Karpas-422 (cell line): ENCODE measurements at places on chromosomes 16 and 17.

GRCh38 chr16:82834151-82834815 is 207.5 kb downstream of the CDH13 start:
- DNase-seq: peak; percentile 54

DNA sequence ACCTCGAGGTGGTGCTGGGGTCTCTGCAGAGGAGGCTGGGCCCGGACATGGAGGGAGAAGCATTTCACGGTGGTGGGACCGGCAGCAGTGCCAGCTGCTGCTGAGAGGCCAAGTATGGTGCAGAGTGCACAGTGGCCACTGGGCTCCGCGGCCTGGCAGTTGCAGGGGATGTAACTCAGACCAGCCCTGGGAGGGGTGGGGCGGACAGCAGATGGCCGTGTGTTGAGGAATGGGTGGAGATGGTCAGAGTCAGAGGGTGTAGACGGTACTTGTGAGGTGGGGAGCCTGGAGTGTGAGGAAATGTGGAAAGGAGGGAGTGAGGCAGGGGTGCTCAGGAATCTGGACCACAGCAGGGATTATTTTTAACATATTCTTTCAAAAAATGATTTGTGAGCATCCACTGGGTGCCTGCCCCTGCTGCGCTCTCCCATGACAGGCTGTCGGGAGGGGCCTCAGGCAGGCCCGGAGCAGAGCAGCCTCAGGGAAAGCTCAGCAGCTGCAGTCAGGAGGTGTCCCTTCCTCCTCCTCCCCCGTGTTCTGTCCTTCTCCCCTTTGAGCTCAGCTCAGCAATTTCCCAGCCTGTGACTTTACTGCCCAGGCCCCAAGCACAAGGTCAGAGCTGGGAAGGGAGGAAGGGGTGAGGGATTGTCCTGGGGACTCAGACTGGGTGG is 113.1 kb downstream of the RAP1GAP2 start:
- peak; percentile 36 for DNase-seq

DNA sequence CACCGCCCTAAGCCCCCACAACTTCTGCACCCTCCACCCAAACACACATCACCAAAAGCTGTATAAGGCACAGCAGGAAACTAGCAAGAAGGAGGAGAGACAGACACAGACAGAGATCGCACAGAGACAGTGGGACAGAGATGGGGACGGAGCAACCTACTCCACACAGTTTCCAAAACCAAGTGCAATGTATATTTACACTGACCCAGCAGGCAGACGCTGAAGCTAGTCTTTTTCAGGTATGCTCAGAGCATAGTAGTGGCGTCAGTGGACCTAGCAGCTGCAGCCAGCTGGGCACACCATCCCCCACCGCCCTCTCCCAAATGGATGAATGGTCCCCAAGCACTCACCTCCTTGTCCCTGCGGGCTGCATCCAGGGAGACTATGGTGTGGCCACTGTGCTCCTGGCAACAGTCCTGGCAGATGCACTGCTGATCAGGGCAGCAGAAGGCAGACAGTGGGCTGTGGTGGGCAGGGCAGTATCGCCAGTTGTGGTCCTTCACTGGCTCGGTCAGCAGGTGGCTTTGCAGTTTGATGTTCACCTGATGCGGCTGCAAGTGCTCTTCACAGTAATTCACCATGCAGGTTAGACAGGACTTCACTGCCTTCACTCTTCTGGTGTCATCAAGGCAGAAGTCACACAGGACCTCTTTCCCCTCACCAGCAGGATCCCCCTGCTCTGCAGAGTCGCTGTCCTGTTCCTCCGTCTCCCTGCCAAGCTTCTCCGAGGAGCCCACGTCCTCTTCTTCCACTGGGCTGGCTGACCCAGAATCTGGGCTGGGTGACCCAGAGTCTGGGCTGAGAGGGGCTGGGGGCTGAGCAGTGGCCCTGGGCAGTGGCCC is 31.5 kb upstream of the FBXW10B start:
- no peak for DNase-seq

DNA sequence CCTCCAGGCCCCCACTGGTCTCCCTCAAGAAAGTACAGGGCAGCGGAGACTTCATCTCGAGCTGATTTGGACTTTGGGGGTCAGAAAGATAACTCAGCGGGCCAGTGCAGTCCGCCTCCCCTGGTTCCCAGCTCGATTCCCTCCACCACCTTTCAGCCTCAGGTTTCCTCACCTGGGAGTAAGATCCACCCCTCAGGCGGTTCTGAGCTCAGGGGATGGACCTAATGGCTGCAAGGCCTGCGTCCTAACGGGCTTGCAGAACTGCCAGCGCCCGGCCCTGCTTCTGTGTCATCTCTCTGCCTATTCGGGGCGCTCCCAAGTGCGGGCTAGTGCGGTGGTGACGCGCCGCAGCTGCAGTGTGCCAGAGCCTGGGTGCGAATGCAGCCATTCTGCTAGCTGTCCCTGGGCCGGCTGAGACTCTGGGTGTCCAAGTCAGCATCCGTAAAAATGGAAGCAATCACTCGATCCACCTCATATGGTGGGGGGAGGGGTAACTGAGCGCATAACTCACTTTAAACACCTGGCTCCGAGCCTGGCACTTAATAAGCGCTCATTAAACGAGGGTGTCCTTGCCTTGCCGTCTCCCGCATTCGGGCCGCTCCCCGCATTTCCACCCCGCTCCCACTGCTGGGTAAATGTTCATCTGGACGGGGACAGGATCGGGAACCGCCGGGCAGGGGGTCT is 129.6 kb upstream of the LHX1 start:
- DNase-seq: no peak

DNA sequence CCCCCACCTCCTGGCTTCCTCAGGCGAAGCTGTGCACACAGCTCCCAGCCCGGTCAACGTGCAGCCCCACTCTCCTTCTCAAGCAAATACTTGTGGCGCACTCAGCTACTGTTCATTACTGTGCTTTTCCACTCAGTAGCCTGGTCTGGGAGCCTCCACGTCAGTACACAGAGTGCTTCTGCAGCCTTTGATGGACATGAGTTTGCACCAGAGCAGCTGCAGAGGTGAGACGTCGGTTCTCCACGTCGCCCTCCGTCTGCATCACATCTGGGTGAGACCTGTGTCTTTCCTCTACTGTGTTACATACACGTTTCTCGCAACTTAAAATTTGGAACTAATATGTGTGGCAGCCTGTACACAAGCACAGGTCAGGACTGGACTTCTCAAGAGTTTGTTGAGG is 334.3 kb downstream of the C16orf95 start:
- DNase-seq: no peak

DNA sequence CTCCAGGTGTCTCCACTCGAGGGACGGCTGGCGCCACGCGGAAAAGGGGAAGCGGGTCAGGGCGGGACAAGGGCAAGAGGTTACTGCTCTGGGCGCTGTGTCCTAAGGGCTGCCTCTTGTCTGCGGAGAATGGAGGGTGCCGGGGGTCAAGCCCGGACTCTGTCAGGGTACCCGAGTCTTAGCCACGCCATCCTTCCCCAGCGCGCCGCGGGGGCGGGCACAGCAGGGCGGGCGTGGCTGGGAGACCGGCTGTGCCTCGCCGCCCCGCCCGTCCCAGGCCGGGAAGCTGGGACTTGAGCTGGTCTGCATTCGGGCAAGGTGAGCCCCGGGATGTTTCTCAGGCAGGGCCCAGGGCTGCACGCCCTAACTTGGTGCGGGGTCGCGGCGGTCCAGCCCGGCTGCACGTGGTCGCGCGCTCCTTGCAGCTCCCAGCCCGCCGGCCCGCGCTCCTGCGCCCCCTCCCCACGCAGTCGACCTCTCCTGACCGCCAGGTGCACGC is 6.2 kb upstream of the ACTG1 start:
- no peak for DNase-seq

- DNase-seq: no peak
Observed at GRCh38 chr17:2853283-2854142, 57.3 kb downstream of the RAP1GAP2 start.

GRCh38 chr17:61402978-61403800 is 3.5 kb downstream of the TBX2 start:
- no peak for DNase-seq

DNA sequence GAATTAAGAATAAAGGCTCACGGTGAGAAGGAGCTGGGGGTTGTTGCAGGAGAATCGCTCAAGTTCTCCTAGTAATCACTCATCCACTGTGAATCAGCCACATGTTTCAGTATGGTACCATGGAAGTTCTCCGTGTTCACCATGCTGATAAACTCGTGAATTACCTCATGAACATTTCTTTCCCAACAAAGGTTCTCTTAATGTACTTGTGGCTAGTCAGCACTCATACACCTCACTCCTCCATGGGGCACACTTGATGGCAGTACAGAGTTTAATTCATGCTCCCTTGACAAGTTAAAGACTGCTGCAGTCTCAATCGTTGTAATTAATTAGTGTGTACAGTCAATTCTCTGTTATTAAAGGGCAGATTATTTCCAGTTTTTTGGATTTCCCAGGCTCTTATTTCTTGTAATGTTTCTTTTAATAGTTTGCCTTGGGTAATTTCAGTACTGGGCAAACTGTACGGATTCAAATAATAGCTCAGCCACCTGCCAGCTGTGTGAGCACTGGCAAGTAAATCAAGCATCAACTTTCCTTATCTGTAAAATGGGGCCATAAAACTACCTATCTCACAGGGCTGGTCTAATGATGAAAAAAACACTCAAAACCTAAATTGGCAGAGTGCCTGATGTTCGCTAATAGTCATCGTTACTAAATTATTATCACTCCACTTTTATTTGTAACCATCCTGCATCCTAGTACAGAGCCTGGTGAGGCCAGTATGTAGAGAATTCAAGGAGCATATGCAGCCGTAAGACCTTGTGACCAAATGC is 6.1 kb downstream of the GOT2 start:
- DNase-seq: no peak

DNA sequence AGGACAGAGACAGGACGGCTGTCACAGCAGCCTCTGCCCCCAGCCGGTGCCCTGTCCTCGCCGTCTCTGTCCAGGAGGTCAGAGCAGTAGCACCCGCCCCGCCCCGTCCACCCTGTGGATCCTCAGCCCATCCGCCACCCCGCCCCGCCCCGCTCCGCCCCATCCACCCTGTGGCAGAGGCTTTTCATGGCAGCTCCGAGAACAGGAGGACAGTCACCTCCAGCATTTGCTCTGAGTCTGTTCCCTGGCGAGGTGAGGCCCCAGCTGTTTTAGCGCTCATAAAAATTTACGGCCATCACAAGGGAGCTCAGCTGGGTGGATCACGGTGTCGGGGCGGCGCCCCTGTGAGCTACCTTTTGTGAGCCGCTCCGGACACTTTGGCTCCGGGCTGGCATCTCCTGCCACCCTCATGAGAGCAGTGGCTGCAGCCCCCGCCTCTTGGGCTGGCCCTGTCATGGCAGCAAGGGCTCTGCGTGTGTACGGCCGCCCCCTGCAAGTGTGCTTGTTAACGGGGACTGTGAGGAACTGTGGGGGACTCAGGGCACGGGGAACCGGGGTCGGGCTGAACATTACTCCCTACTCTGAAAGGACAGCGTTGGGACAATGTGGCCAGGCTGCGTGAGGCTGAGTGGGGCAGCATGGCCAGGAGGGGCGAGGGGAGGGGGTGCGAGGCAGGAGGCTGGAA is 32.3 kb upstream of the GNG13 start:
- DNase-seq: no peak

- peak; percentile 83 for DNase-seq
Observed at GRCh38 chr17:82358465-82359350, at the start of gene TEX19. Gene TEX19 (plus strand): TSS chr17:82359247. CDS start chr17:82362151, 2,904 bp downstream.

DNA sequence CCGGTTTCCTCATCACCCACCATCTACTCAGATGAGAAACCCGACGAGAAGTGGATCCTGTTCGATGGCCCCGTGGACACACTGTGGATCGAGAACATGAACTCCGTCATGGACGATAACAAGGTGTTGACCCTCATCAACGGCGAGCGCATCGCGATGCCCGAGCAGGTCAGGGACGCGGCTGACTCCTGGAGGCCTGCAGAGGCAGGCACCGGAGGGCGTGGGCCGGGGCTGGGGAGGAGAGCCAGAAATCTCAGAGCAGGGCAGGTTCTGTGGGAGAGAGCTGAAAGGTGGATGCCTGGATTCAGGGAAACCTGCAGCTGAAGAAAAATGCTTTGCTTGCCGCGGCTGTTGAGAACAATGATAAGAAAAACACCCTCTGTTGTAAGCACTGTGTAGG is 47.2 kb upstream of the KDM6B start:
- DNase-seq: no peak

- DNase-seq: no peak
Observed at GRCh38 chr17:9922012-9922848, 17.2 kb upstream of the RCVRN start.

GRCh38 chr16:86443508-86444147 is 66.7 kb upstream of the FOXF1 start:
- DNase-seq: no peak

GRCh38 chr16:88614818-88615580 is 23.4 kb upstream of the IL17C start:
- DNase-seq: no peak

DNA sequence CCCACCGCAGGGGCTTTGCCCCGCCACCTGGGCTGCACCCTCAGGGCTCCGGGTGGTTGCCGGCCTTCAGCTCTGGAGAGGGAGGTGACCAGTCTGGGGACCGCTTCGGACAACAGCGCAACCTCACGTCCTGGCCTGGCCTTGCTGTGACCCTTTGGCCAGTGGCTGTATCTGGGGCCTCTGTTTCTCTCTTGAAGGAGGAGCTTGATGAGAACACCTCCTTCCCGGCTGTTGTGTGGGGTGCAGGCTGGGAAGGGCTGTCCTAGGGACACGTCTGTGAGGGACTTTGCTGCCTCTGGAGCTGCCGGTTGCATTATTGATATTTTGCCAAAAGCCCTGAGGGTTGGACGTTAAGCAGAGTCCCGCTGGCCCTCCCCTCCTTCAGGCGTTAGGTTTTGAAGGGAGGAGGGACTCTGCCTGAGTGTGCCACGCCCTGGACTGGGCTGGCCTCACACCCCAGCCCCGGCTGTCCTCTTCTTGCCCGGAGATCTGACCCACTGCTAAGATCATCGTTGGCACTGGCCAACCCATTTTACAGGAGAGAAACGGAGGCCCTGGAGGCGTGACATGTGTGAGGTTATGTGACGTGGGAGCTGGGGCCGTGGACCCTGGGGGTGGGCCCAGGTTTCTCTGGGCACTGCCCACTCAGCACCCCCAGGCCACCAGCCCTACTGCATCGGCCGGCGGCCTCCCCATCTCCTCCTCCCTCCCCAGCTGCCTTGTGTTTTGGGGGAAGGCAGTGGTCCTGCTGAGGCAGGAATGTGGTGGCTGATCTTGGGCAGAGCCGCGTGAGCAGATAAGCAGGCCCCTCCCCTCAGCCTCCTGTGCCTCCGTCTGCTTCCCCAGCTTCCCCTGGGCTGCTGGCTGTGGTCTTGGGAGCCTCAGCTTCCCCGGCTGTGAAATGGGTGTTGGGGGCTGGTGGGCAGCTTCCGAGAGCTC is 8.5 kb downstream of the ZFPM1 start:
- DNase-seq: no peak

DNA sequence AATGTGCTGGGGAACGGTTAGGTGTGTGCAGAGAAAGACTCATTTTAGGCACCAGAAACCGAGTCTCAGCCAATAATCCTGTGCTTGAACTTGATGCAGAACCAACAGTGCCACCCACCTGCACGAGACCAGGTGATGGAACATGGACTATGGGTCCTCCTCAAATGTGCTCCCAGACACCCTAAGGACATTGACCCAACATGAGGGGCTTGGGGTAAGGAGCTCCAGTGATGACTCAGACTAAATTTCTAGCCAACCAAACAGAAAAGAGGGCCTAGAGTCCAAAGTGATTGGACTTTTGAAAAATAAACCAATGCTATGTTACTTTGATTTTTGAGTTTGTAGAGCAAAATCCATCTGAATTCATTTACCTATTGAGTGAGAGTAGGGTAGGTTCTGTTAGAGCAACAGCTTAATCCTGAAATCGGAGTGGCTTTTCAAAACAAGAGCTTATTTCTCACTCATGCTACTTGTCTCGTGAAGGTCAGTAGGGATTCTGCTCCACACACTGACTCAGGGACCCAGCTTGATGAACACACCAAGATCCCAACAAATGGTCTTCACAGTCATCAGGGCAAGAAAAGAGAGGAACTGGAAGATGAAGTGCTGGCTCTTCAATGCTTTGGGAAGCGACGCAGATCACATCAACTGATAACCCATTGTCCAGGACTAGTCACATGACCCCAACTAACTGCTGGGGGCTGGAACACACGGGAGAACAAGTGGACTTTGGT is 21.8 kb downstream of the FAM20A start:
- DNase-seq: no peak
